ENCODE measurements at places on chromosomes 11 and 22.

DNA sequence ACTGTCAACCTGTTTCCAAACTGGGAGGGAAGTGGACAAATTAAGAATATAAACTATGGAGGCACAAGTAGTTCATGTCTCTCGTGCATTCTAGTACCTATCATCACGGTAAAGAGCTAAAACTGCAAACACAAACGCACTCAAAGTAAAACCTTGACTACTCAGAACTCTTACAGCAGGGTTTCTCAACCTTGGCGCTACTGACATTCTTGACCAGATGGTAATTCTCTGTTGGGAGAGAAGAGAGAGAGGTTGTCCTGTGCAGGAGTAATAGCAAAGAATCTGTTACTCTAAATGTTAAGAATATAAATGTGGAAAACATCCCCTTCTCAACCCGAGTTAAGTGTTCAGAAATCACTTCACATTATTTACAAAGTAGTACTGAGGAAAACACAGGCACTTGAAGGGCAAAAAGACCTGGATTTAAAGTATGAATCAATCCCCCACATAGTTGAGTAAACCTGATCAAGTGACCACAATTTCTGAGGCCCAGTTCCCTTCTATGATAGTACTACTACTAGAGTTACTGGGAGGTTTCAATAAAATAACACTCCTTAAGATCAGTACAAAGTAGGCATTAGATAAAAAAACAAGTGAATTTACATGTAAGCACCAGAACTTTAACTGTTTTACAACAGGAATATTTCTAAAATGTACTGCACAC lies 73.1 kb upstream of the ARHGAP32 start:
- DNase-seq: no peak

DNA sequence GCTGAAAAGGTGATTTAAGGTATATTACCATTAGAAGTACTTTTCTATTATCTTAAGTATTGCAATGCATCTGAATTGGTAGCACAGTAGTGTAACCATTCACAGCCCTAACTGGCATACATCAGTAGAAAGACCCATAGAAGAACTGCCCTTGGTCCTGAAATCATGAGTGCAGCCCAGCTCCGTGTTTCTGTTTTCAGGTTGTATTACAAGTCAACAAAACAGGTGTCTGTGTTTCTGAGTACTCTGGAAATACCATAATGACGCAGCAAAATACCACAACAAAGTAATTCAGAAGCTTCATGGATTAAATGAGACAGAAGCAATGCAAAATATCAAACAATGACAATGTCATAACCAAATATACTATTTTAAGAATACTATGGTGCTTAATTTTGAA lies 226.3 kb downstream of the OPCML start:
- DNase-seq: no peak

GRCh38 chr22:20221421-20222340 lies 46.4 kb downstream of the RTN4R start:
- no peak for DNase-seq

- DNase-seq: no peak
These were observed 547.6 kb downstream of the BUD13 start for GRCh38 chr11:116225236-116225635.

DNA sequence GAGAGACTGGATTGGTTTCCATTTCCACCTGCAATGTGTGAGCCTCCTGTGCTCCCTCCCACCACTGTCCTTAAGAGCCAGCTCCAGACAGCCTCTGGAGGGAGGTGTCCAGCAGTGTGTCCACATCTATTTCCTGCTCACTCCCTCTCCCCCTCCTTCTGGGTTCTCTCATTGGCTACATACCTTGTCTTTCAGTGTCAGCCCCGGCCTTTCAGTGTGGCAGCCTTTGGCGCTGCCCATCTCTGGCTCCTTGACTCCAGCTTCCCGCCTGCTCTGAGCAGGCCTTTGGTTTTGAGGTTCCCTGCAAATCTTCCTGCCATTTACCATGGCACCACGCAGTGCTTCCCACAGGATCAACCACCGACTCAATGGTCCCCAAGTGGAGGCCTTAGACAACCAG lies 19.0 kb upstream of the PTPRJ start:
- DNase-seq: no peak

DNA sequence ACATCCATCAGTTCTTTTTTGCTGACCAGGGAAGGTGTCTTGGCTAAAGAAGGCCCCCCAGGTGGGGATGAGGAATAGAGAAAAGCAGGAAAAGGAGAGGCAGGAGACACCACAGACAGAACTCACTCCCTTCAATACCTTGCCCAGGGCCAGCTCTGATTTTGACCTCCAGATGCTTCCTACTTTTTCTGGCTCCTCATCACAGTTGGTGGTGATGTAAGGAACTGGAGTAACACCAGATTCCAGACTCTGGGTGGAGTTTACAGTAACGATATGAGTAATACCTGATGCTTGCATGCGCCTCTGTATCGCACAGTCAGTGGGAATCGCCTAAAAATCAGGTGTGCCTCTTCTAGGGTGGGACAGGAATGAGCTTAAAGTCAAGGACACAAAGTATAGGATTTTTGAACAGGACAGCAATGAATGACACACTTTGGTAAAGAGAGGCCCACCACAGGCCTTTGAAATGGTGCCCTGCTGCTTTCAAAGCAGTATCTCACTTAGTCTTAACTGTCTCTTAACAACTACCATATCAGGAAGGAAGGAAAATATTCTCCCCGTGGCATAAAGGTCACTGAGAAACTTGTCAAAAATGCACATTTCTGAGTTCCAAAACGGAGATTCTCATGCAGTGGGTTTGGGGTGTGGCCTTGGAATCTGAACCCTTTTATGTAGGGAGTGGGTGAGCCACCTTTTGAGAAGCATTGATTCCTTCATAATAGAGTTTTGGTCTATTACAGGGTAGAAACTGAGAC lies 140.8 kb downstream of the SNX19 start:
- no peak for DNase-seq

DNA sequence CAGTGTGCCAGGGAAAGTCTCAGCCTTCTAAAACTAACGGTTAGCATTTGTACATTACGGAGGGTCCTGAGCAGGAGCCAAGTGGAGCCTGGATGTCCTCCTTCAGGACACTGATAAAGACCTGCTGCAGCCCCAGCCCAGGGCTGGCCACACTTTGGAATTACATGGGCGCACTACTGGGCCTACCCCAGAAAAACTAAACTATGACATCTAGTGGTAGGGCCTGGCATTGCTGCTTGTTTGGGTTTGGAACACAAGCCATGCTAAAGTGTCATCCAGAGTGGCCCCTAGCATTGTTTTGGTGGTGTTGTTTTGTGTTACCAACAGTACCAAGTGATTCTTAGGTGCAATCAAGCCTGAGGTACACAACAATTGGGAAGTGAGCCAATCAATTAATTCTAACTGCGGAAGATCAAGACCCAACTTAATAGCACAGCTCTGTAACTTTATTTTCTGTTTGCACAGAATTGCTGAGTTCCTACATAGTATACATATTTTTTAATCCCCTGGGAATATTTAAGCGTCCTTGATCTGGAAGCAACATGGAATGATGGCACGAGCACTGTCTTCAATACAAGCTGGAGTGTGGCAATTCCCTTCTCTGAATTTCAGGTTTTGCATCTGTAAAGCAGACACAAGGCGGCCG lies 340.7 kb downstream of the LARGE1 start:
- no peak for DNase-seq

DNA sequence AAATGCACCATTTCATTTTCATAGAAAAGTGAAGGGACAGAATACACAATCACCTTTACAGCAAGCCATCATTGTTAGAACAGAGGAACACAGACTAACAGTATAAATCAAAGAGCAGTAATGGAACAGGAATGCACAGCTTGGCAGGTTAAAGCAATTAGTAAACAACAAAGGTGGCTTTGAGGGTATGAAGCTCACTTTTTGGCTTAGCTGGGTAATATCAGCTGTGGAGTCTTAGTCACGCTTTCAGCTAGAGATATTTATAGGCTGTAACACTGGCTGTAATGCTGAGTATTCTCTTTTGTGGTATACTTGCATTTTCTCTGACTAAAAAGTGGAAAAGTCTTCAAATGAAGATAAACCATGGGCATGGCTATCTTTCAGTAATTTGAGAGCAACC lies 1780.5 kb downstream of the LRRC4C start:
- no peak for DNase-seq

DNA sequence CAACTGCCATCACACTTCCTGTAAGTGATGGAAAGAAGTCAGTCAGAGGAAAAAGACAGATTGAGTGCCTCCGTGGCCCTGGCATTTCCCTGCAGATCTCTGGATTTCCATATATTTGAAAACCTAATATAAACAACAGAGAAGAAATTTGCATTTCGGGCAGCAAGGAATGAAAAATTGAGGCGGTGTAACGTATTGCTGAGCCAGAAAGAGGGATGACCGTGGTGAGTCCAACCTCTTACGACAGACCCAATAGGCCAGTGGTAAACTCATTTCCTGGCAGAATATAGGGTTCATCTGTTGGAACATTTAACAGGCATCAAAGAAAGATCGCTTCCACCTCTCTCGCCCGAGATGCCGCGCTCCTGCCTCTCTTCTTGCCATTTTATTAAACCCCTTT lies 336.5 kb downstream of the MIAT start:
- no peak for DNase-seq

- DNase-seq: no peak
These were observed 1.7 kb downstream of the EP300 start for GRCh38 chr22:41094041-41094593.

GRCh38 chr11:11243209-11243589 lies 109.9 kb downstream of the CSNK2A3 start:
- DNase-seq: no peak

- DNase-seq: no peak
These were observed 117.5 kb downstream of the SNX19 start for GRCh38 chr11:130798801-130799200.

GRCh38 chr22:17083255-17083654 lies 1.5 kb upstream of the IL17RA start:
- no peak for DNase-seq

DNA sequence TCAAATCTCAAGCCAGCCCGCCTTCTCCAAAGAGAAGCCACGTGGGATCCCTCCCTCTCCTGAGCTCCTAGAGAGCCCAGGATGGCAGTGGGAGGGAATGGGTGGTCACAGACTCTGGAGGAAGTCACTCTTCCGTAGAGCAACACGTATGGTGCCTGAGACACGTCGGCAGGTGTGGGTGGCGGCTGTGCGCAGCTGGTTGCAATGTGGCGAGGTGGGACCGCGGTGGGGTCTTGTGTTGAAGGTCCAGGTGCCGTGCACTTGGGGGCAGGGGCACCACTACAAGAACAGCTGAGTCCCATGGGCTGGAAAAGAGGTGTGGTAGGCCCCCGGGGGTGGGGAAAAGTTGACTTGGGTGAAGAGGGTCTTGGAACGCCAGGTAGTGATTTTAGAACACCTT lies 13.4 kb upstream of the CCND1 start:
- no peak for DNase-seq

DNA sequence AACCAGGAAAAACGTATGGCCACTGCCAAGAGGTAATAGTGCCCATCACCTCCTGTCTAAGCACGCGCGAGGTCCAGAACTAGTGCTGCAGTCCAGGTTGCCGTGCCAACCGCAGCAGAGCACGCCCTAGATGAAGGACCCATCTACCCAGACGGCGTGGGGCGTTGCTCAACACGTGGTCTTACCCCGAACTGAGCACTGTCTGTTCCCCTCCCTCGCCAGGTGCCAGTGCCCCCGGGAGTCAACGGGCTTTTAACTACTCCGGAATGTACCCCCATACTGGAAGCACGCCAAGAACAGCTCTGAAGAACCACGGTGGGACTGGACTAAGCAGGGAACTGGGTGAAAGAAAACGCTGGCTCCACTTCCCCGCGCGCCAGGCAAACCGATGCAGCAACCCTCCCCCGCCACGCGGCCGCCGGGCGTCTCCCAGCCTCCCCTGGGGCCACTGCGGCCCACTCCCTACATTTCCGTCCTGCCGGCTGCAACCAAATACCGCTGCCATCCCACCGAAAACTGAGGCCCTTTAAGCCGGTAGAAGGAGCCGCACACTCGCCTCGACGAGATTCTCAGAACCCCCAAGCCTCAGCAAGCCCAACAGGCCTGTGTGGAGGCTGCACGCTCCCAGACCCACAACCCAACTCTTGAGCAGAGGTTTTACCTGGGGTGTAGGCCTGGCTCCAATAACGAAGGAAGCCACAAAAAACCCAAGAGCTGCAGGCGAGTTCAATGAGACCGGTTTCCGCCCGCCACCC lies at the start of gene HSPA8:
TSS of gene HSPA8 (minus strand) at position 734 of the 755 bp plus-strand sequence. CDS start 812 bp downstream, outside the sequence.
- DNase-seq: peak; percentile 42

- no peak for DNase-seq
These were observed 366.8 kb upstream of the CCDC179 start for GRCh38 chr11:23227078-23227445.

GRCh38 chr11:79864882-79865281 lies 424.1 kb upstream of the TENM4 start:
- DNase-seq: no peak

- DNase-seq: no peak
These were observed 1517.5 kb upstream of the TENM4 start for GRCh38 chr11:80958361-80958760.

DNA sequence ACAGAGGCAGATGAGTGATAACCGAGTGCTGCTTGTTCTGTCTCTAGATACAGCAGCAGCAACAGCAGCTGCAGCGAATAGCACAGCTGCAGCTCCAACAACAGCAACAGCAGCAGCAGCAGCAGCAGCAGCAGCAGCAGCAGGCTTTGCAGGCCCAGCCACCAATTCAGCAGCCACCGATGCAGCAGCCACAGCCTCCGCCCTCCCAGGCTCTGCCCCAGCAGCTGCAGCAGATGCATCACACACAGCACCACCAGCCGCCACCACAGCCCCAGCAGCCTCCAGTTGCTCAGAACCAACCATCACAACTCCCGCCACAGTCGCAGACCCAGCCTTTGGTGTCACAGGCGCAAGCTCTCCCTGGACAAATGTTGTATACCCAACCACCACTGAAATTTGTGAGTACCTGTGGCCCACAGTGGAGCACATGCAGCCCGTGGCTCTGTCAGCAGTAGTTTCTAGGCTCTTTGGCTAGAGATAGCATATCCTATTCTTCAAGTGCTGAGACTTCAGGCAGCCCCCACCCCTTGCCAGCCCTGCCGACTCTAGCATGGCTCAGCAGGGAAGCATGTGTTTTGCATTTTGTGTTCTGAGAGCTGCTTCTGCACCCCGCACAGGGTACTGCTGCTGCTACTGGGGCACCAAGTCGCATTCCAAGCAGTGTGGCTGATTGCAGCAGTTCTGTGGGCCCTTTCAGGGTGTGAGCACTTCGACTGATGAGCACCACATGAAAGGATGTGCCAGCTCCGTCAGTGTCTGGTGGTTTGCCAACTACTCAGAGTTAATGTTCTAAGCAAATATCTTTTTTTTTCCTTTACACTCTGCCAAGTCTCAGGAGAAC lies 59.2 kb downstream of the MED15 start:
- peak; percentile 62 for DNase-seq

DNA sequence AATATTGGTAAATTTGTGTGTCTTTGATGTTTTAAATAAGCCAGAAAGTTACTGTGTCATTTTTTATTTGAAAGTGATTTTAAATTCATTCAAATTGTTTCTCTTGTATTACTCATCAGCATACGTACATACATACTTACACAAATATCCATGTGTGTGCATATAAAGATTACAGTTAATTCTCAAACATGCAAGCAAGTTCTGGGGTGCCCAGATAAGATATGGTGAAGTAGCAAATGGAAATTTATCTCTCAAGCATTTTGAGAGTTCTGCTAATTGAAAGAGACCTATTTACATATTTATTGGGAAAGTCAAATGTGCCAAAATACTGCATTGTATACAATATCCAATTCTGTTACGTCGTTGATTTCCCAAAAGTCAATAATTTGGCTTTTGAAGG lies 1024.0 kb upstream of the CNTN5 start:
- no peak for DNase-seq

Measured in activated CD4-positive, alpha-beta T cell treated with anti-CD3 and anti-CD28 coated beads for 1 hour (primary cell).